T-helper 2 cell (primary cell): ENCODE measurements at places on chromosomes 11 and 22.
A peak's percentile ranks its signal among the peaks of the same experiment; 100 is the strongest.

DNA sequence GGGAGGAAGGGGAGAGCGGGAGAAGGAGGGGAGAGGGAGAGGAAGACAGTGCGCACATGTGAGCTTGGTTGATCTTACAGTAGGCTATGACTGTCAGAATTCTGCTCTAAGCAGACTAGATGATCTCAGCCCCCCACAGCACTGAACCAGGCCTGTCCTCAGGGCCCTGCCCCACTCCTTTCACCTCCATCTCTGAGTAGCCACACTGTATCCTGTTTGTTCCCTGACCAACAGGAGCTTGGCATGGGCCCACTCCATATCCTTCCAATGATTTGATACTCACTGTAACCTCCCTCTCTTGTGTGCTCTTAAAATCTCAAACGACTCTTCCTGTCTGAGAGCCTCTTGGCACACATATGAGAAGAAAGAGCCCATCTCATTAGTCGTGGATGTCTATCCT is 86.1 kb upstream of the PARVA start:
- DNase-seq: no peak

DNA sequence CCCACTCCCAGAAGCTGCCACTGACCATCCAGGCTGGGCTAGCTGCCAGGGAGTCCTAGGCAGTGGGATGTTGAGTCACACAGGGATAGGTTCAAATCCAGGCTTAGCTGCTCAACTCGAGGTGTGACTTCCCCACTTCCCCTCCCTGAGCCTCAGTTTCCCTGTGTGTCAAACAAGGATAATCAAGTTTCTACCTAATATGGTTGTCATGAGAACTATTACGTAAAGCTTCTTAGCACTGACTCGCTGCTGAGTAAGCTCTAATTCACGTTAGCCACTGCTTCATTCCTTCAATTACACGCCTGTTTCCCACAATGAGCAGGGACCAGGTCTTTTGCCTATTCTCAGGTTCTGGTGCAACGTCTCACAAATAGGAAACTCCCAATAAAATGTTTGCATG is 67.7 kb downstream of the SEZ6L start:
- DNase-seq: no peak

- no peak for DNase-seq
Measured at GRCh38 chr11:59283311-59283710, 70.6 kb upstream of the MPEG1 start.

- DNase-seq: no peak
Measured at GRCh38 chr11:74592063-74592440, 330 bp upstream of the POLD3 start.

DNA sequence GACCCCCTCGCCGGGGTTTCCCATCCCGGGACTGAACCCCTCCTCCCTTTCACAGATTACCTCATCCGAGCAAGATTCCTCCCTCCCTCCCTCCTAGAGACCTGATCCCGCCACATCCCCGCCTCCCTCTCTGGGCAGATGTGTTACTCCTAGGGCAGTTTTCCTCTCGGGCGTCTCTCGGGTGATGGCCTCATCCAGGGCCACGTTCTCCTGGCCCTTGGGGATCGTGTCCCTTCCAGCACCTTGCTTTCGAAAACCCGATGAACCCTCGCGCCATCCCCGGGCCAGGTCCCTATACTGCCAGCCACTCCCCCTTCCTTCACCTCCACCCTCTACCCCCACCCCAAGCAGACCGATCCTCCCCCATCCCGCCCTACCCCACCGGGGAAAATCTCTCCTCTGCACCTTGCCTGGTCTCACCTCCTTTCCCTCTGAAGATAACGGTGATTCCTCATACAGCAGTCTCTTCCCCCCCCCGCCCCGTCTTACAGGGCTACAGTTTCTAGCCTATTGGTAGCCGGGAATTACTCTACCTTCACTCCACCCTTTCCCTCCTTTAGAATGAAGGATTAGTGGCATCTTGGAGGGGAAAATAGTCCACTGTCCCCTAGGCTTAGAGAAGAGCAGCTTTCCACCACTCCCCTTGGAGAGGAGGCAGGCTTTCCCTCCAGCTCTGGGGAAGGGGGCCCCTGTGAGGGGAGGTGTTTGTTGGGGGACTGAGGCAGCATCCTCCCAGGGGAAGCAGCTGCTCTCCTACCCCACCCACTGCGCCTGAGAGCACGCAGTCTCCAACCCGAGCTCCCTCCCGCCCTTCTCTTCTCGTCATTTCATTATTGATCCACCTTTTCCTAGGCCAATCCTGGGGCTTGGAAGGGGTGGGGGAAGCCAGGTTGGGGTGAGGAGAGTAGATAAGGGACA is 1.2 kb downstream of the KMT2A start:
- peak; percentile 62 for DNase-seq

GRCh38 chr11:30916764-30917163 is 330.6 kb upstream of the MPPED2 start:
- no peak for DNase-seq

DNA sequence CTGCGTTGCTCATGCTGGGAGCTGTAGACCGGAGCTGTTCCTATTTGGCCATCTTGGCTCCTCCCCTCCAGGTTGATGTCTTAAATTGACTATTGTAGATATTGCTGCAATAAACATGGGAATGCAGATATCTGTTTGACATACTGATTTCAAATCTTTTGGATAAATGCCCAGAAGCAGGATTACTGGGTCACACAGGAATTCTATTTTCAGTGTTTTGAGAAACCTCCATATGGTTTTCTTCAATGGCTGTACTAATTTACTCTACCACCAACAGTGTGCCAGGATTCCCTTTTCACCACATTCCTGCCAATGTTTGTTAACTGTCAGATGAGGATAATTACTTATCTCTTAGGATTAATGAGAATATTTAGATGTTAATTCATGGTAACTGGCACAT is 467.0 kb downstream of the LUZP2 start:
- DNase-seq: no peak

DNA sequence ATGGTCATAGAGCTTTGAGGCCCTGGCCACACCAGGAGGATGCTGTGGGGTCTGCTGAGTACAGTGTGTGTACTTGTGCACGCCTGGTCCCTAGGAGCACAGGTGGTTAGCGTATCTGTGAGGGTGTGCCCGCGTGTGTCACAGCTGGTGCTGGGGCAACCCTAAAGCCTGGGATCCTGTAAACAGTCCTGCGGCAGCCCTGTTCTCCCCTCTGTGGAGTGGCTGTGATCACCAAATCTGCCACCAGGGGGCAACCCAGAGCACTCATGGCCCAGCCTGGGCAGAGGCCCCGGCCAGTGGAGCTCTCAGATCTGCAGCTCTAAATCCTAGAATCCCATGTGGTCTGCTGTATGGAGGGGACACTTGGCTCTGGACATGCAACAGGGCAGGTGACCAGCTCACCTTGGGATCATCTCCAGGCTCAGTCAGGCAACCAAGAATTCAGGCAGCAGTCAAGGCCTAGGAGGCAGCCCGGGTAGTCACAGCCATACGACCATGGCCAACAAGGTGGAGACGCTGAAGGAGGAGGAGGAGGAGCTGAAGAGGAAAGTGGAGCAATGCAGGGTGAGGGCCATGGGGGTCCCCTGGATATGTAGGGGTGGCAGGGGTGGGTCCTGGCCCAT is 3.9 kb downstream of the SH3BP1 start:
- peak; percentile 78 for DNase-seq

DNA sequence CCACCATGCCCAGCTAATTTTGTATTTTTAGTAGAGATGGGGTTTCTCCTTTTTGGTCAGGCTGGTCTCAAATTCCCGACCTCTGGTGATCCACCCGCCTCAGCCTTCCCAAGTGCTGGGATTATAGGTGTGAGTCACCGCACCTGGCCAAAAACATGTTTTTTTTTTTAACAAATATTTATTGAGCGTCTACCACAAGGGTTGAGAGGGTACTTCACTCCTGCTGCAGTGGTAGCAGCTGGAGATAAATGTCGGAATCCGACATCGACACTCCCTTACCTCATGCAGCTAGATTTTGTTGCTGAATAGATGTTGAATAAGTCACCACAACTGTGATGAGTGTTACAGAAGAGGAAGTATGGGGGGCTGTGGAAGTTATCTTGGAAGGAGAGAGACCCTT is 971 bp downstream of the DNAJB13 start:
- no peak for DNase-seq

DNA sequence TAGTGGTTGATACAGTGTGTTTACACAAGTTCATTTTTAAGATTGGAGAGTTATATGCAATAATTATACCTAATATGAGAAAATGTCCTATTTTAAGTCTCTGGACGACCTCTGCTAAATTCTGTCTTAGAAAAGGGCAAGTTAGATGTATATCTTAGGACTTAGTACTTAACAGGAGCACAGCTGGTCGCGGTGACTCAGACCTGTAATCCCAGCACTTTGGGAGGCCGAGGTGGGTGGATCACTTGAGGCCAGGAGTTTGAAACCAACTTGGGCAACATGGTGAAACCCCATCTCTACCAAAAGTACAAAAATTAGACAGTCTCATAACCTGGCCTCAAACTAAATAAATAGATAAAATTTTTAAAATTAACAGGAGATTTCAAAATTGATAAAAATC is 27.2 kb downstream of the BSX start:
- DNase-seq: no peak

DNA sequence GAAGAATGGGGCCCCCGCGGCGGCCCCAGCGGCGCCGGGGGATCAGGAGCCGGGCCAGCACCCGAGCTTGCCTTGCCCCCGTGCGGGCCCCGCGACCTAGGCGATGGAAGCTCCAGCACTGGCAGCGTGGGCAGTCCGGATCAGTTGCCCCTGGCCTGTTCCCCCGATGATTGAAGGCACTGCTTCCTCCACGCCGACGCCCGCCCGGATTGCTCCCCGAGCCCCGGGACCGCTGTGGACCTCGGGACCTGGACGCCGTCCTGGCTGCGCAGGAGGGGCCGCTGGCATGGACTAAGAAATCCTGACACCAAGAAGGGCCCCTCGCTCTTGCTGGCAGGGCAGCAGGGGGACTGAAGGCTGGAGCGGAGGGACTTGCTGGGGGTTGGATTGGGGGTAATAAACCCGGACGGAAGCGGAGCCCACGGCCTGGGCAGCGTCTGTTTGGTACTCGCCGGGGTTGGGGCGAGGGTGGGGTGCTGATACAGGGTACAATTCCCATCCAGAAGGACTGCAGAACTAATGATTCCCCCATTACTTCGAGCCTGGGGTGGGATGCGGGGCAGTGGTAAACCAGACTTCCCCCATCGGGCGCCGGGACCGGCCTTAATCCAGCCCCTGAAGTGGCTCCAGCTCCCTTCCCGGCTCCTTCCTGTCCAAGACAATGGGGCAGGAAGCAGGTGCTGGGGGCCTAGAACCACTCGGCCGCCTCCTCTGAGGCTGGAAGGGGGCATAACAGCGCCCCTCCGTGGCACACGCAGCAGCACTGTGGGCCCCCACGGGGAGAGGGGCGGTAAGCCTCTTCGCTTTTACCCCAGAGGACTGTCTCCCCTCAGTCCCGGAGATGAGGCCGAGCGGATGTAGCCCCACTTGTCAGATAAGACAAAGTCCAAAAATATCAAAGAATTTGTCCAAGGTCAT is 1.0 kb downstream of the CCDC85B start:
- DNase-seq: no peak

- DNase-seq: peak; percentile 21
Measured at GRCh38 chr11:77472991-77473800, 698 bp downstream of the PAK1 start.
